GM20000 (cell line): ENCODE measurements at places on chromosomes 7 and 10.
A peak's percentile ranks its signal among the peaks of the same experiment; 100 is the strongest.

- peak; percentile 93 for DNase-seq
These were observed 32.2 kb downstream of the FOXL3 start for GRCh38 chr7:322111-322671.

DNA sequence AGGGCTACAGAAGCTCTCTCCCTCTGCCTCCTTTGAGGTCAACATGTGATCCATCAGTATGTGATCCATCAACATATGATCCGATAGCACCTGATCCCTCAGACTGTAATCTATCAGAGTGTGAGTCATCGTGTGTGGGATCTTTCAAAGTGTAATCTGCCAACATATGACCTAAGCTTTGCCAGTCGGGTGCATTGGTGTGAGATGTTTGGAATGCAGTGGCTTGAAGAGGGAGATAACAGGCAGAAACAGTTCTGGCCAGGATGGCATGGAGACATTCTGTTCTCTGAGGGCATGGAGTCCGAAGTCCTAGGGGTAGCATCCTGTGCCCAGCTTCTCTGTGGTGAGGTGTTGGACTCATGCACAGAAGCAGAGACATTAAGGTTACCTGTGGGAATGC lies 217.7 kb upstream of the ETV1 start:
- DNase-seq = no peak

DNA sequence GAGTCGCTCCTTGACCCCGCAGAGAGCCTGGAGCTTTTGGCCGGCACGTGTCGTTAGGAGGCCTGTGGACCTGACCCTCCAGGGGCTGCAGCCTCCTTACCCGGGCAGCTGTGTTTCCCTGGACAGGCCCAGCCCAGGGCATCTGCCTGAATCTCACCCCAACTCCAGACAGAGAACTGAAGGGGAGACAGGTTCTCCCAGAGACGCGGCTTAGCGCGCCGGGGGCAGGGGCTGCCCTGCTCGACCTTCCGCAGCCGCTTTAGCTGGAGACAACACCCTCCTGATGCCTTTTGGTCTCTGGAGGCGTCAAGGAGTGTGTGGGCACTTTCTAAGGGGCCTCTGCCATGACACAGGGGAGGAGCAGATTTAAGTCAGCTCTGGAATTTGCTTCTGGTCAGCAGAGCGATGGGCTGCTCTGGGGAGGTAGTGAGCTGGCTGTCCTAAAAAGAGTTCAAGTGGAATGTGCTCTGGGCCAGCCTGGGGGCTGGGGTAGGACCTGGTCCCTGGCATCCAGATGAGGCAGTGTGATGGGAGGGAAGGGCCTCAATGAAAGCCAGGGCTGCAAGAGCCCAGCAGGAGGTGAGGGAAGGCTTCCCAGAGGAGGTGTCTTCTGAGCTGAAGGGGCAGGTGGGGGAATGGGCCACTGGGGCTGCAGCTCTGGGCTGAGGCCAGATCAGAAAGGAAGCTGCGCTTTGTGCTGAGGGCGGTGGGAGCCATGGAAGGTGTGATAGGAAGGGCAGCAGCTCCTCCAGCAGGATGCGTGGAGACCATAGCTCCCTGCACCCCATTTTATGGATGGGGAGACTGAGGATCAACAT lies 5.8 kb downstream of the GRIFIN start:
- no peak for DNase-seq

- peak; percentile 97 for DNase-seq
These were observed at the start of gene AGAP3 for GRCh38 chr7:151085691-151086620. TSS of gene AGAP3 (plus strand) at chr7:151086475. CDS start at chr7:151086742, 267 bp downstream.

DNA sequence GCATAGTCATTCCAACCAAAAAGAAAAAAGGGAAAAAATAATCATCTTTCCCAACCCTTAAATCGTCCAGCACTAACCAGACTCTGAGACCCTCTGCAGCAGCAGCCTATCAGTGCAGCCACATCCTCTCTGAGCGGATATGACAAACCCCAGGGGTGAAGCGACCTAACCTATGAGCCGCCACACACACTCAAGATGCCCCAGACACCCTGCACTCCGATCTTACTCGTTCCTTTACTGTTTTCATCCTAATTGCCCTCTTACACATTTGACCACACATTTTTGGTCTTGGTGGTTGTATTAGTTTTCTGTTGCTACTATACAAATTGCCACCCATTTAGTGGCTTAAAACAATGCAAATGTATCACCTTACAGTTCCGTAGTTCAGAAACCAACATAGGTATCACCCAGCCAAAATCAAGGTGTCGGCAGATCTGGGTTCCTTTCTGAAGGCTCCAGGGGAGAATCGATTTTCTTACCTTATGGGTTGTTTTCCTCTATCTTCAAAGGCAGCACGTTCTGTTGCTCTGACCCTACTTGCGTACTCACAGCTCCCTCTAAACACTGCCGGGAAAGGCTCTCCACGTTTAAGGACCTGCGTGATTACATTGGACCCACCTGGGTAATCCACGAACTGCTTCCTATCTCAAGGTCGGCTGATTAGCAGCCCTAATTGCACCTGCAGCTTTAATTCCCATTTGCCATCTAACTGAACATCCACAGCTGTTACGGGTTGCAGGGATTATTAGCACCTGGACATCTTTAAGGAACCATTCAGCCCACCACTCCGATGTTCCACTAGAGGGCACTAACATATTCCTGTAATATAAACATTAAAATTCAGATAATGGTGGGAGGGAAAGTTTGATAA lies 37.3 kb upstream of the PRSS1 start:
- peak; percentile 24 for DNase-seq

GRCh38 chr7:86431761-86432160 lies 211.9 kb upstream of the GRM3 start:
- DNase-seq = no peak

DNA sequence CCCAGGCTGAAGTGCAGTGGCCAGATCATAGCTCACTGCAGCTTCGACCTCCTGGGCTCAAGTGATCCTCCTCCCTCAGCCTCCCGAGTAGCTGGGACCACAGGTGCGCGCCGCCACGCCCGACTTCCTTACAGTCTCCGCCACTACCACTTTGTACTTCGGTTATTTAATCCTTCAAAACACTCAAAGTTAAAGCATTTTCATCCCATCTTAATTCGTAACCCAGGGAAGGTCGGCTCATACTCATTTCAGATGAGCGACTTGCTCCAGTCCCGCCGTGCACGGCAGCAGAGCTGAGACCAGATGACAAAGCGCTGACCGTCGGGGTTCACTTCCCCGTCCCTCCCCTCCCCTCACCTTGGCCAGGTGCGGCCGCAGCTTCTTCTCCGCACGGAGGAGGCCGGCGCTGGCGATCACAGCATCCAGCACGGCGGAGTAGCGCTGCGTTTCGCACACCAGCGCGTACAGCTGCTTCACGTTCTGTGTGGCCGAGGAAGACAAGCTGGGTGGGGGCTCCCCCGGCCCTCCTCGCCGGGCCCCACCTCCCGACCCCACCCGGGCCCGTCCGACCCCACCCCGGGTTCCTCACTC lies 457 bp downstream of the NSUN5 start:
- DNase-seq = peak; percentile 34

DNA sequence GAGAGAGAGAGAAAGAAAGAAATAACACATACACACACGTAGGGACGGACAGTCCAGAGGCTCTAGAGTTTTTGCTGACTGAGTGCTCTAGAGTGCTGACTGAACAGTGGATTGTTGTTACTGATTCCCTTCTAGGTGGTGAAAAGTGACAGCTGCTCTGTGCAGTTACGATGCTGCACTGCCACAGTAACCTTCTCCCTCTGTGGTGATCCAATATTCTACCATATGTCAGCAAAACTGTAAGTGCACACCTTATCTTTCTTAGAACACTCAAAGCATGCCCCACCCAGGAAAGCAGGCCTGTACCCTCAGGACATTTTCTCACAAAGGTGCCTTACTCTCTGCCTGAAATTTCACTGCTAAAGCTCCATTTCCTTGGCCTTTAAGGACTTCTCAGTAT lies 1023.5 kb downstream of the TYW1 start:
- DNase-seq = no peak

DNA sequence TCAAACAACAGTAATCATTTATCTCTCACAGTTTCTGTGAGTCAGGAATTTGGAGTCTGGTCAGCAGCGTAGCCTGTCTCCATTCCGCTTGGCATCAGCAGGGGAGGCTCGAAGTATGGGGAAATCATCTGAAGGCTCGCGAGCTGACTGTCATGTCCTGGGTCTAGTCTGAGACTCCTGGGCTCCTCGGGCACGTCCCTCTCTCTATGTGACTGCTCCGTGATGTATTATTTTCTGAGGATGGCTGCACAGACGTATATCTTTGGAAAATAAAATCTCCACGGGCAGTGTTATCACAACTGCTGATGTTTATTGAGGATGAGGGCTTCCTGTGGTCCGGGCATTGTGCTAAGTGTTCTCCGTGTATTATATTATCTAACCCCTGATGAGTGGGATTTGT lies 23.3 kb upstream of the PCGF5 start:
- no peak for DNase-seq

- no peak for DNase-seq
These were observed 25.1 kb downstream of the FAM13C start for GRCh38 chr10:59337201-59337652.

DNA sequence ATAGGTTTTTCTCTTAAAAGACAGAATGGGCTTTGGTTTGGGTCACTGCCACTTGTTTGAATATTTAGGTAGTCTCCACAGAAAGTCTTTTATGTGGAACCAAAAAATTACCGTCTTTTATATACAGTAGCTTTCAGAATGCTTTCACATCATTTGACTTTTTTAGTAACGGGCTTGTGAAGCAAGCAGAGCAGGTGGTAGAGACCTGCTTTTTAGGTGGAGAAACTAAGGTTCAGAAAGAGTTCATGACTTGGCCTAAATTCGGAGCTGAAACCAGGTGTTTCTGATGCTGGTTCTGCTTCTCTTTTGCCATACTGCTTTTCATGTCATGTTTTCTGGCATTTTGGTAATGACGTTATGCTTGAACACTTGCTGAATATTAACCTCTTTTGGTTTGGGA lies 36.3 kb downstream of the GARS1 start:
- peak; percentile 43 for DNase-seq

DNA sequence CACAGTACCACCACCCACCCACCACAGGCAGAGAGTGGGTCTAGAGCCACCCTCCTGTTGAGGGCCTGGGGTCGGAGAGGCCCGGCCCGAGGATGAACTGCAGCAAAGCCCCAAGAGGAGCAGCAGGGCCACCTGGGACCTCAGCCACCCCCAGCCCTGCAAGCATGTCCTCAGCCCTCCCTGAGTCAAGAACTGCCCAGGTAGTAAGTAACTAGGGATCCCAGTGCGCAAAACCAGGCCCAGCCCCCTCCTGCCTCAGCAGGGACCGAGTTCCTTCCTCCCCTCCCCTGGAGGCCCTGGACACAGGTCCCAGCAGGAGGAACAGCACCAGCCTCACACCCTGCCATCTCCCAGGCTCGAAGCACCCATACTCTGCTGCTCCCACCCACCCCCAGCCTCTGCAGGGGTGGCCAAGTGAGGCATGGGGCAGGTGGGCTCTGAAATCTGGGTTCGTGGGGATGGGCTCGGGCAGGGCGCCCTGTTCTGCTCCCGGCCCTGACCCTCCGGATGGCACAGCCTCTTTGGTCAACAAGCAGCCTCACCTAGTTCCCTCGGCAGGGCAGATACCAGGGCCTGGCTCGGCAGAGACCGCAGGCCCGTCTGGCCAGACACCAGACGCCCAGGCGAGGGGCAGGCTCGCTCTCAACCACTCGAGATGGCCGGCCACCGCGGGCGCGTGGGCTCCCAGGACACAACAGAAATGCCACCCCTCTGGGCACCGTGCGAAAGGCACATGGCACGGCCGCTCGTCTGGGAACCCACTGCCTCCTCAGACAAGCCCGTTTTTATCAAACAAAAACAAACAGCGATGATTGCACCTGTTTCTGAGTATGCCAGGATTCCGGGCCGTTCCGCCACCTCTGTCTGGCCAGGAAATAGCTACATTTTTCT lies 15.2 kb downstream of the PDGFA start:
- DNase-seq = no peak

- DNase-seq = no peak
These were observed 101.3 kb downstream of the CHRM2 start for GRCh38 chr7:136969761-136970160.

- DNase-seq = no peak
These were observed 108.5 kb upstream of the SFMBT2 start for GRCh38 chr10:7519351-7519750.

GRCh38 chr10:30786131-30786530 lies 156.6 kb upstream of the LYZL2 start:
- no peak for DNase-seq

- no peak for DNase-seq
These were observed 136.5 kb upstream of the NAMPT start for GRCh38 chr7:106421181-106421762.

- no peak for DNase-seq
These were observed 127.8 kb downstream of the CUX1 start for GRCh38 chr7:101945034-101945758.

- no peak for DNase-seq
These were observed 60.4 kb upstream of the INSIG1 start for GRCh38 chr7:155237297-155237696.

DNA sequence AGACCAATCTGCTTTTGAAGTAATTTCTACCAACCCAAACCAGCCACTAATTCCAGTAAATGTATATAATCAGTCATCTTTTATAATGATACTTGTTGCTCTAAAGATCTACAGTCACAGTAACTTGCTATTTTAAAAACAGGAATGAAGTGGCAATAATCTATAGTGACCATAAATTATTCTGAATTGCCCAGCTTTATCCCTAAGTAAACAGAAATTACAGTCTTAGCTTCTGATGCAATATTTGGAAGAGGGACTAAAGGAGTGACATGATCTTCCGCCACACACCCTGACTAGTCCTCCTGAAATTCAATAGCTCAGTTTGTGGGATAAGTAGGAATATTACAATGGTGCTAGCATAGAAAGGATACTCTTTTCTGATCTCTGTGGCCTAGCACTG lies 96.1 kb downstream of the ATE1 start:
- no peak for DNase-seq

DNA sequence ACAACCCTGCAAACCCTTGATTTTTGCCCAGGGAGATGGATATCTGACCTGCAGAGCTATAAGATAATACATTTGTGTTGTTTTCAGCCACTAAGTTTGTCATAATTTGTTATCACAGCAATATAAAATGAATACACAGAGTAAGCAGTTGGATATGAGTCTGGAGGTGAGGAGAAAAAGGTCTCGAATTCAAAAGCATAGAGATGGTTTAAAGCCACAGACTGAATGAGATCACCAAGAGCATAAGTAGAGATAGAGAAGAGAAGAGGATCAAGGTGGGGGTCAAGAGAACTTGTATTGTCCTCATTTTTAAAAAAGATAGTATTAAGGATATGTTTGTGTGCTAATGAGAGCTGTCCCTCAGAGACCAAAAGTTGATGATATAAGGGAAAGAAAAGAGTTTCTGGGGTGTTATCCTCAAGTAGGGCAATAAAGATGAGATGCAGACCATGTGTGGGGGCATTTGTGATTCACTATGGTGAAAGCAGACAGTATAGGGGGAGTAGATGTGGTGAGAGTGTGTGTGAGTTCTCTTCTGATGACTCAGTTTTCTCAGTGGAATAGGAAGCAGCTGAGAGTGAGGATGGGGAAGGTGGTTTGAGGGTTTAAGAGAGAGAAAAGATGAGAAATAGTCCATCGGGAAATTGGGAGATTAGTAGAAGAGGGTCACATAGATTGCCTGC lies 25.8 kb upstream of the PCGF5 start:
- no peak for DNase-seq

DNA sequence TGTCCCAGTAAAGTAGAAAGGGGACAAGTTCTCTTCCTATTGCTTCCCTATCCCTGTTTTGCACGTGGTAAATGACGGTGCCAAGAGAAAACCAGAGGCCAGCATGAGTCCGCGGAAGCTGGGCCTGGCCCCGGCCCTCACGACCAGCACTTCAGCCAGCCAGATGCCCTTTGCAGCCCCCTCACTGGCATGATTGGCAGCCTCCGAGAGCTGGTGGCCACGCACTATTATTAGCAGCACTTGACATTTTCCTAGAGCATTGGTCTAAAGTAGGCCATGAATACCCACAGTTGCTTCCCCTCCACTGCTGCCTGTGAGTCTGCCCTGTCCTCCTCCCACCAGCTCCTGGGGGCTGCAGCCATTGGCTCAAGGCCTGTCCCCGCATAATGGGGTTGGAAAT lies 369.1 kb downstream of the PLXNA4 start:
- no peak for DNase-seq
